DND-41 (cell line): ENCODE measurements at places on chromosomes 7 and 10.

DNA sequence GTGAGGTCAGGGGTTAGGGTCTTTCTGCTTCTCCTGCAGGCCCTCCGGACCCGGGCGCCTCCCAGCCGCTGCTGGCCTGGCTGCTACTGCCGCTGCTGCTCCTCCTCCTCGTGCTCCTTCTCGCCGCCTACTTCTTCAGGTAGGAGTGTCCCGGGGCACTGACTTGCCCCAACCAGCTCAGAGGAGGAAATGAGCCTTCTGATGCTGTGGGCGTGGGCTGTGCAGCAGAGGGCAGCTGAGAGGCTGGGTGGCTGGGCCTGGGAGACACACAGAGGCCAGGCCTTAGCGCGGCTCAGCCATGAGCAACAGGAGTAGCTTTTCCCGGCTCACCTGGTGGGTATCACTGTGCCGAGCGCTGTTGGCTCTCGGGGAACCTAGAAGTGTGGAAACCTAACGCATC, 78.9 kb downstream of the MKI67 start:
- DNase-seq, result peak; percentile 90

GRCh38 chr7:131723926-131724325, 167.5 kb upstream of the PODXL start:
- DNase-seq, result no peak

DNA sequence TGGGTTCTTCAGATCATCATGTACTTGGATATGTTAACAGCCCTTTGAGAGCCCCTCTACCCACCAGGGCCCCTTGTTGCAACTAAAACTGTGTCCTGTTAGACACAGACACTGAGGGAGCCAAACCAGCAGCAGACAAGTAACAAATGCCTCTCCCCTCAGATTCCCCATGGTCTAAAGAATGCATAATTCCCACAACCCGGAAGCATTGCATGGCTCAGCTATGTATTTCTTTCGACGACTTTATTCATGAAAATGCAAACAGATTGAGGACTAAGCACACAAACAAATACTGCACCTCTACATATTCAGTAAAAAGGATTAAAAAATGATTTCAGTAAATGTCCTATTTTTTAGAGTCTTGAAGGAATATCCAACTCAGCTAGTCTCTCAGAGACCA, 70.1 kb upstream of the HECW1 start:
- DNase-seq, result no peak

DNA sequence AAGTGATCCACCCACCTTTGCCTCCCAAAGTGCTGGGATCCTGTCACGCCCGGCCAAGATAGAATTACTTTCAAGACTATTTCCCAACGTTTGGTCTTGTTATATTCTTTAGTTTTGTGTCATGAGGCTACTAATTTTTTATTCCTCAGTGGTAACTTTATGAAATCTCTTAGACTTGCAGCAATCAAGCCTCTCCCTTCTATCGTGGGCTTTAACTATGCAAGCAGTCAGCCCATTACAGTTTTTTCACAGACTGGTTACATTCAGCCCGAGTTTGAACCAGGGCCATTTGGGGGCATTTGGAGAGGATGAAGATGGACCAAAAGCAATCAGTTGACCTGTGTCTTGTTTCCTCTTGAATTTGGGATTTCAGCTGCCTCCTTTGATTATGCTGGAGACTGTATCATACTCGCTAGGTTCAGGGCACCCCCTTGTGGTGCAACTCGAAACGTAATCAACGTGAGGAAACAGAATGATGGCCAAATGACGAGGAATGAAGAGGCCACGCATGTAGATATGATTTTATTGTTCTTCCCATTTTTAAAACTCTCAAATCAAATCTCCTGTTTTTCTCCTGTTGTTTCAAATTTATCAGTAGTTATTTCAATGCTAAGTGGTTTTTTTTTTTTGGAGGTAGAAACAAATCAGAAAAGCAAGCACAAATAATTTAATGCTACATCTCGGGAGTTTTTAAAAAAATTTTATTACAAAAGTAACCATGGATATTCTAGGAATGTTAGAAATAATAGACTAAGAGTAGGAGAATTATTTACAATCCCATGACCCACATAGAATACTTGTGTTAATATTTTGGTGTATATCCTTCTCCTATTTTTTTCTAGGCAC, 151.6 kb downstream of the KIAA1217 start:
- DNase-seq, result peak; percentile 77

- no peak for DNase-seq
Measured at GRCh38 chr7:151672716-151673115, 153.0 kb upstream of the RHEB start.

- DNase-seq, result no peak
Measured at GRCh38 chr10:77566236-77566635, 71.4 kb downstream of the KCNMA1 start.

DNA sequence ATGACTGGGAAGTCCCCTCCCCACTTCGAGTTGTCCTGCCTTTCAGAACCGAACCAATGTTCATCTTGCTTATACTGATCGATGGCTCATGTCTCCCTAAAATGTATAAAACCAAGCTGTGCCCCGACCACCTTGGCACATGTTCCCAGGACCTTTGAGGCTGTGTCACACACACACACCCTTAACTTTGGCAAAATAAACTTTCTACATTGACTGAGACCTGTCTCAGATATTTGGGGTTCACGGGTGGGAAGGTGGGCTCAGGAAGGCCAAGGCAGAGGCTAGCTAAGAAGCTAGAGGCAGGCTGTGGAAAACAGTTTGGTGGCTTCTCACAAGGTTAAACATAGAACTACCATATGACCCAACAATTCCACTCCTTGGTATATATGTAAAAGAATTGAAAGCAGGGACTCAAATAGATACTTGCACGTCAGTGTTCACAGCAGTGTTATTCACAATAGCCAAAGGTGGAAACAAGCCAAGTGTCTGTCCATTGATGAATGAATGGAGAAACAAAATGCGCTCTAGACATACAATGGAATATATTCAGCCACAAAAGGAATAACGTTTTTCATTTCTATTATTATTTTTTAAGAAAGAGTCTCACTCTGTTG, 15.4 kb downstream of the PRF1 start:
- no peak for DNase-seq

DNA sequence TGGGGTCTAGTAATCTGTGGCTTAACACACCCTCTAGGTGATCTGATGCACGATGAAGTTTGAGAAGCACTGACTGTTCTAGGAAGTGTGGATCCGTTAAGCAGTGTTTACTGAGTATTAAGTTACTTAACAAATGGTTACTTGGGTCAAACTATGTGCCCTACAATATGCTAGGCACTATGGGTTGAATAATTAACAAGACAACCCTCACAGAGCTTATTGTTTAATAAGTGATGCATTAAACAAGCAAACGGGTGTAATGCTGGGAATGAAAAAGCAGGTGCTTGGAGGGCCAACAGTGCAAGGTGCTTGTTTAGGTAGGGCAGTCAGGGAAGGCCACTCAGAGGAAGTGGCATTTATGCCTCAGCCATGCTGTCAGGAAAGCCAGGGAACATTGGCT, 378.0 kb upstream of the PODXL start:
- no peak for DNase-seq

GRCh38 chr10:133396035-133396624, 2.2 kb downstream of the MTG1 start:
- DNase-seq, result no peak

DNA sequence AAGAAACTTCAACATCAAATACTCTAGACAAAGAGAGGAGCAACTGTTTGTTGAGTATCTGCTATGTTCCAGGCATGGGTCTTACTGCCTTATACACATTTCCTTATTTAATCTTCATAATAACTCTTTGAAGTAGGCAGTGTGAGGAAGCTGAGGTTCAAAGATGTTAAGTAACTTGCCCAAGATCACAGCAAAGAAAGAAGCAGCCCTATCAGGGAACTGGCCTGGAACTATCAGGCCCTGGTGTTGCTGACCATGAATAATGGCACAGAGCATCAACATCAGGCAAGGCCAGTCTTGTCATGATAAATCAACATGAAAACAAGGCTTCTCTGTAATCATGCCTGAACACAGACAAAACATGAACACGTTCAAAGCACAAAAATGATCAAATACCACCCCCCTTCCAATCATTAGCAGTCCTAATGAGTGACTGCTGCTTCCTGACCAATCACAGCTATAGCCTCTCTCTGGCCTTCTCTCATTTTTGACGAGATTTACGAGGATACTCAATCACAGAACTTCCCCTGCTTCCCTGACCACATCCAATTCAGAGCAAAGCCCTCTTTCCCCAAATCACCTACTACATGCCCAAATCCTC, 2.3 kb downstream of the GSDME start:
- DNase-seq, result no peak

DNA sequence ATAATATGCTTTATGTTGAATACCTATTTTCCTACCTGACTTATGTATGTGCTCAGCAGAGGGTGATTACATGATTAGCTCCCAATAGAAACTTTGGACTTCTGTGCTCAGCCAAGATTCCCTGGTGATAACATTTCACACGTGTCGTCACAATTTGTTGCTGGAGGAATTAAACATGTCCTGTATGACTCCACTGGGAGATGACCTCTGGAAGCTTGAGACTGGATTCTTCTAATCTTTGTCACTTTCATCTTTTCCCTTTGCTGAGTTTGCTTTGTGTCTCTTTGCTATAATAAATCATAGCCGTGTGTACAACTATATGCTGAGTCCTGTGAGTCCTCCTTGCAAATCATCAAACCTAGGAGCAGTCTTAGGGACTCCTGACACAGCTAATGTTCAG, 120.9 kb upstream of the LRRTM3 start:
- no peak for DNase-seq

DNA sequence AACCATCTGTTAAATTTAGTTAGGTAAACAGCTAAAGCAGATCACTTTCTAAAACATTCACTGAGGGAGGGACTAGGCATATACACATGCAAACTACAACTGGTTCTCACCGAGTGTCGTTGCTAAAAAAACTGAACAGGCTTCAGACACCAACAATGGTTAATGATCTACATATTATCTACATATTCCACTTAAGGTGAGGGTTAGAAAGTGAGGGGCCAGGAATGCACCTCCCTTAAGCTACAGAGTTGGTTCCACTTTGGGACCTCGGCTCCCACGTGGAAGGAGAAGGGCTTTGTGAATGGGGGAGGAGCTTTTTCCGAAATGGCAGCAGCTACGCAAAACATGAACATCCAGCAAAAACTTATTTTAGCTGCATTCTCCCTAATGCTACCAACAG, 5.8 kb downstream of the CTBP2 start:
- DNase-seq, result no peak

GRCh38 chr10:105243381-105243780, 602.3 kb downstream of the SORCS3 start:
- no peak for DNase-seq

- no peak for DNase-seq
Measured at GRCh38 chr7:55475855-55476803, 96.2 kb downstream of the VOPP1 start.

- DNase-seq, result no peak
Measured at GRCh38 chr7:122975341-122975740, 20.2 kb downstream of the TAS2R16 start.

DNA sequence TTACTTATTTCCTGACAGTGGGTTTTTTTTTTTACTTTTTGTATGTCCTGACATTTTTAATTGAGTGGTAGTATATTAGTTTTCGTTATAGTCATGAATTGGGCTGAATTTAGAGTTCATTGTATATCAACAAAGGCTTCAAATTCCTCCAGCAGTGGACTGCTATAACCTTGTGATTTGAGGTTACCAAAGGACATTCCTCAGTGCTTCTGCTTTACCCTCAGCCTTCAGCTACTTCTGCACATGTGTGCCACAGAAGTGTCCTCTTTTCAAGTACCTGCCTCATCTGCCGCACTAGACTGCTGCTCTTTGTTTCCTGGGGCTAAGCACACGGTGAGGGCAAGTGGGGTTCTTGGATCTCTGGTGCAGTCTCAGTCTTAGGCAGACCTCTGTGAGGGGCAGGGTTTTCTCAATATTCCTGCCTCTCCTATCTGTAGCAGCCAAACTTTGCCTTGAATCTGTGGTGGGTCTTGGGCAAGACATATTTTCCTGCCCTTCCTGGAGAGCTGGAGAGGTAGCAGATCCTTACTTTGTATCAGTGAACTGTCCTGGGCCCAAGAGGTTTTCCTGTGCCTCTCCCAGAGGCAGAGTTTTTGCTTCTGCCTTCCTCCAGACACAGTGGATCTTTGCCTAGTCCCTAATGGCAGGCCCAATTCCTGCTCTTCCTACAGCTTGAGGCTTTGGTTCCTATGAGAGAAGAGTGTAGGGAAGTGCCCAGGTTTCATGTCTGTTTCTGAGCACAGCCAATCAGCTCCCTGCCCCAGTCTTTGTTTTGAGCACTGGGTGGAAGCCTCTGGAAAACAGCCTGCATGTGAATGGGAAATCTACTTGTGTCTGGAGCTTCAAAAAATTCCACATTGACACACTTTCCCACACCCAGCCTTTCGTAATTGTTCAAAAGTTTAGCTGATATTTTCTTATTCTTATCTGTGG, 39.0 kb upstream of the STRIP2 start:
- DNase-seq, result no peak

DNA sequence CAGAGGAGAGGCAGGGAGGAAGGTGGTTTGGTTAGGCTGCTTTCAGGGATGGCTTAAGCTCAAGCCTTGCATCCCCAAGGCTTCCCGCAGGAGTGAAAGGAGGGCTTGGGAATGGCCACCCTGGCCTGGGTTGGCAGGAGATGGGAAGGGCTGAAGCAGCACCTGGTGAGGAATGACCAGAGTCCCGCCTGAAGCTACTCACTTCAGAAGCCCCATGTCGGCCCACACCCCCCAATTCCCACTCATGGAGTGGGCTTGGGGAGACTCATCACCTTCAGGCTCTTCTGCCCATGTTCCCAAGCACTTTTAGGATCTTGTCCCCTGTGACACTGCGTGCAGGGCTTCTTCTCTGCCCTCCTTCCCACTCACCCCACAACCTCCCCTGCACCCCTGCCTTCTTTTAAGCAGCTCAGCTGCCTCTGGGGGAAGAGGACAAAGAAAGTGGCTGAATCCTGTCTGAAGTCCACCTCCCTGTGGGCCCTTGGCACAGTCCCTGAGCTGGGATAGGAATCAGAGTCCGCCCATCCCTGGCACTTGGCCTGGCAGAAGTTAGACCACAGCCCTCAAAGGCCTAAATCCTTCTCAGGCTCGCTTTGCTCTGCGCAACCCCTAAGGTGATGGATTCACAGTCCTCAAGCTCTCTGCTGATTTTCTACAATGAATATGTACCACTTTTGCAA, 16.5 kb downstream of the RGR start:
- DNase-seq, result no peak

DNA sequence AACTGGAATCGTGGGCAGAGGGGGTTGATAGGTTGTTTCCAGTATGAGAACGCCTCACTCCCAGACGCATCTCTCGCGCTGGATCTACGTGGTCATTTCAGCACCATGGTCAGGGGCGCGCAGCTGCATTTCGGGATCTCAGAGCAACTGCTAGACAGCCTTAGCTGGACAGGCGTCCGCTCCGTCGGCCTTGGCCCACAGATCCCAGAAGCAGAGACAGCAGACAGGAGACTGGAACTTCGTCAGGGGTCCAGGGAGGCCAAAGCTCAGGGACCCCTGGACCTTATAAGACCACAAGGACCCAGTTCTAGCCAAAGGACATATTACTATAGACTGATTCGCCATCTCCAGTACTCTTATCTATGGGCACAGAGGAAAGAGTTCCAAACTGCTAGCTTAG, 5.3 kb downstream of the NEUROG3 start:
- peak; percentile 32 for DNase-seq
